ENCODE measurements at places on chromosomes 6 and 20. TPM values are rescaled to one million over a fixed set of nuclear protein-coding genes. Genes with fewer than 3 reads are reported as not detected.

The SIRPB2 gene
- total RNA-seq = not detected

The FAM184A gene
- 0.07 TPM for total RNA-seq

The PXMP4 gene
- 6.3 TPM for total RNA-seq

The YWHAB gene
- 204 TPM for total RNA-seq

The SLC18B1 gene
- total RNA-seq = 5.3 TPM

The RREB1 gene
- 8.5 TPM for total RNA-seq

The CLVS2 gene
- not detected for total RNA-seq

The FOXC1 gene
- 6.0 TPM for total RNA-seq

The OOEP gene
- total RNA-seq = not detected

The CEP250 gene
- total RNA-seq = 24.7 TPM

The DDX39B gene
- total RNA-seq = 406 TPM

The ELOVL2 gene
- total RNA-seq = 7.2 TPM

The KIFC1 gene
- 44.5 TPM for total RNA-seq

The KCNK15 gene
- total RNA-seq = 0.96 TPM

The FRS3 gene
- 2.5 TPM for total RNA-seq

The WFDC12 gene
- not detected for total RNA-seq

The MCCD1 gene
- not detected for total RNA-seq

The PRR18 gene
- not detected for total RNA-seq

The ARMH2 gene
- total RNA-seq = not detected

The LY6G6D gene
- total RNA-seq = not detected

The BPIFB6 gene
- total RNA-seq = not detected
